ENCODE measurements at places on chromosomes 3 and 15.
A peak's percentile ranks its signal among the peaks of the same experiment; 100 is the strongest.

GRCh38 chr3:167837466-167837865, 101.9 kb downstream of the SERPINI1 start:
- DNase-seq: no peak

DNA sequence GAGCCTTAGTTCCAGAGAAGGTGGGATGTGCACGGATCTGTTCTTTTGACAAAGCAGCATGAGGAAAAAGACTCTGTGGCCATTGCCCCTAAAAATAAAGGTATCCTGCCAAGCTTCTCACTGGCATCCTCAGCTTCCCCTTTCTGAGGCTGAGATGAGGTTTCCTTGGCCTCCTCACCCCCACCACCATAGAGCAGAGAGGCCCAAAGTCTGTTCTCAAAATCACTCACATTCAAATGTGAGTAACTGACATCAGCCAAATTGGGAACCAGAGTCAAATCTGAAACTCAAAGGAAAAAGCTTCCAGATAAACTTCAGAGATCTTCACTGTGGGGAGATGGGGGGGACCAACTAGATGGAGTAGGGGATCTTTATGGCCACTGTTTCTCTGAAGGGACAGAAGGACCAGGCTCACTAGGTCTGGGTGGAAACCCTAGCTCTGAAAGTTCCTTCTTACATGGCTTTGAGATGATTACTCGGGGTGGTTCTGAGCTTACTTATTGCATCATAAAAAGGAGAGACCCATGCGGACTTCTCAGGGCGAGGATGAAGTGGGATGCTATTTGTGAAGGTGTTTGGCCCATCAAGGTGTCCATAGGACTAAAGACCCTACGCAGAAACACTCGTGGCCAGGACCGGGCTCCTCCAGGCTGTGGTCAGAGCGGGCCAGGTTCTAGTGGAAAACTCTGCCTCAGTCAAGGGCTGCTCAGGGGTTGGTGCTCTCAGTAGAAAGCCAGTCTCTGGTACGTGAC, 61.5 kb upstream of the MEF2A start:
- no peak for DNase-seq

DNA sequence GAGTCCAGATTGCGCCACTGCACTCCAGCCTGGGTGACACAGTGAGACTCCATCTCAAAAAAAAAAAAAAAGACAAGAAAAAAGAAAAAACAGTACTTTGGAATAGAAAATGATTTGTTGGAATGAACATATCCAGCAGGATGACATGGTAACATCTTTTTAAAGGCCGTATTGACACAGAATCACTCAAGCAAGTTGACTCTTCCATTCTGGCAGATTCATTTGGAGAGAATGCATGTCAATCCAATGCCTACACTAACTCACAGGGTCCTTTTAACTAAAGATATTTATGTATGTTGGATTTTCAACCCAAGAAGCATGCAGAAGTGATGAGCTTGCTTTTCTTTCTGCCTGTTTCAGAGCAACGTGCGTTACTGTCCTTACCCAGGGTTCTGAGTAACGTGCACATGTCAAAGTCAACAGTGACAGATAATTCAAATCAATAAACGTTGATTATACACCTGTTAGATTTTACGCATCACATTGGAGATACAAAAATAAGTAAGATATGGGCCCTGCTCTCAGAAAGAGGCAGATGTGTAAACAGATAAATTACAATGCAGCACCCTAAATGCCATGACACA, 77.1 kb upstream of the FNDC3B start:
- DNase-seq: no peak

DNA sequence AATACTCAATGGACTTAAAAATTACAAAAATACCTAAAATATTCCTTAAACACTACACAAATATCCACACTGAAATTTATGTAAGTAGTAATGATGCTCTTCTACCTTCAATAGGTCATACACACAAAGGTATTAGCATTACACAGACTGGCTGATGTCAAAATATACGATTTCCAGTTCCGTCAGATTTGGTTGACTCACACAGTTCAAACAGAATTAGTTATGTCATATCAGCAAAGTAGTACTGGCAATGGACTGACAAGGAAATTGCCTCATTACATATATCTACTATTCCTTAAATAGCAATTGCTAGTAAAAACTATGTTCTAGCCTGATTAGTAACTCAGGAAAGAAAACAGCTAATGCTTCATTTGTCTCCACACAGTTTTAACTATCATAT, 70.8 kb downstream of the ADAM10 start:
- DNase-seq: no peak

DNA sequence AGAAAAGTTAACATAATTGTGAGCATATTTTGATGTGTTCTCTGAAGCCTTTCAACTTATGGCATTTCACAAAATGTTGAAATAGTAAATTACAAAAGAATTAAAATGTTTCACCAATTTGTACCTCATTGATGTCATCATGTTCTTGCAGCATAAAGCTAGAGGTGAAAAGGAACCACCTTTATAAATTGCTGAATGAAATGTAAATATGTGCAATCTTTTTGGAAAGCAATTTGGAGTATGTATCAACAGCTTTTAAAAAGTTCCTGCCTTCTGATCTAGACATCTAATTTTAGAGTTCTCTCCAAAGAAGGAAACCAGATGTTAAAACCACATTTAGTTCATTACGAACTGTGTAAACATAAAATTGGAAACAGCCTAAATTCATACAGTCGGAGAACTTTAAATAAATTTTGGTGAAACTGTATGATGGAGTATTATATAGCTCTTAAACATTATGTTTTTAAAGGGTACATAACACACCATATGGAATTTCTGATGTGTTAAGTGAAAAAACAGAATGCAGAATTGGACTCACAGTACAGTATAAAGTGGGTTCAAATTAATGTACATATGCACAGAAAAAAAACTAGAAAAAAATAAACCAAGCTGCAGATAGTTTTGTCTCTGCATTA, 311.2 kb upstream of the NAALADL2 start:
- DNase-seq: no peak

- no peak for DNase-seq
Observed at GRCh38 chr15:74027688-74028087, 33.2 kb downstream of the PML start.

DNA sequence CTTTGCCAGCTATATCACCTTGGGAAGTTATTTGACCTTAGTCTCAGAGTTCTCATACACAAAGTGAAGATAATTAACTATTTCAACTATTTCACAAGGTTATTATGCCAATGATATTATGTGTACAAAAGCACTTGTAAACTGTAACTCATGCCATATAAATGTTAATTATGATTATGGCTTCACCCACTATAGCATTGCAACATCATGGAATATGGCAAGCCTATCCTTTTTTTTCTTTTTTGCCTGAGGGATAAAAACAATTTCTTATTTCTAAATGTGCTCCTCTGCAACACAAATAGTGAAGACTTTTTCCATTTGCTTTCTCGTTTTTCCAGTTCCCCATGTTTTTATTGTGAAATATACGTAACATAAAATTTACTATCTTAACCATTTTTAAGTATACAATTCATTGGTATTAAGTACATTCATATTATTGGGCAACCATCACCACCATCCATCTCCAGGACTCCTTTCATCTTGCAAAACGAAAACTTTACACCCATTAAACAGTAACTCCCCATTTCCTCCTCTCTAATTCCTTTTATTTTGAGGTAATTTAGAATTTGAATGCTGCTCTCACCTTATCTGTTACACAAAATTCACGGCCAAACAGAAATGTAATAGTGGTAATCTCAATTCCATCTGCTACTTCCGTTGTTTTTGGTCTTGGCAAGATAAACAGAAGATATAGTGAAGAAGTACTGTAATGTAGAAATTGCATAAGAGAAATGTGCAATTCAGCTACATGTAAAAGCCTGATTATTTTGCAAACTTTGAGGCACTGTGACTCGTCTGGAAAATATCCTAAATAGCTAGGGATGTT, 46.3 kb downstream of the NANOGP8 start:
- DNase-seq: peak; percentile 31

DNA sequence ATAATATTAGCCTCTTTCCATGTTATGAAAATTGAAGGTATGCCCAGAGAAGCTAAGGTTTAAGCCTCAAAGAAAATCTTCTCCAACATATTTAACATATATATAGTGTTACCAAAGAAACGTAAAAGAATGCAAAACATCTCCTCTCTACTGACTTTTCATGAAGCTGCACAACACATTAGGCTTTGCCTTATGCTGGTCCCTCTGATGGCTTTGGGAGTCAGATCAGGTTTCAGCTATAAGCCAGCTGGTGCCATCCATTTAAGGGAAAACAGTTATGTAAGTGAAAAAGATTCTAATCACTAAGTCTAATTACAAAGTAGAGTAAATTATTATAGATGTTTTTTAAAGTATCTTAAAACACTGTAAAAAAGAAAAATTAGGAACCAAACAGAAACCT, 410.5 kb downstream of the LSAMP start:
- DNase-seq: no peak

DNA sequence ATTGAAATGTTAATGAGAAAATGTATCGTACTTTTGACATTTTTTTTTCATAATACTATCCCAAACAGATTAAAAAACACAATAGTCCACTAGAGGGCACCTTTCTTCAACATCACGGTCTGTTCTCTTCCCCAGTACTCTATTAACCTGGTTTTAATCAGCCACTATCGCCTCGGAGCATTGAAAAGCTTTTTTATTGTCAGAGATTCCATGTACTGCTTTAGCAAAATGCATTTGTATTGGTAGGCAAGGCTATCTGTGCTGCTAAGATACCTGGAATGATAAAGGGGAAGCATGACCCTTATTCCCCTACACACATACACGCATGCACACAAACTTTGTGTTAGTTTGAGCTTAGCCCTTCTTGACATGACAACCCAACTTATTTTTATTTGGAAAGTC, 160.1 kb upstream of the IL12A start:
- DNase-seq: no peak

- no peak for DNase-seq
Observed at GRCh38 chr15:41474436-41474835, 19.2 kb upstream of the ITPKA start.

DNA sequence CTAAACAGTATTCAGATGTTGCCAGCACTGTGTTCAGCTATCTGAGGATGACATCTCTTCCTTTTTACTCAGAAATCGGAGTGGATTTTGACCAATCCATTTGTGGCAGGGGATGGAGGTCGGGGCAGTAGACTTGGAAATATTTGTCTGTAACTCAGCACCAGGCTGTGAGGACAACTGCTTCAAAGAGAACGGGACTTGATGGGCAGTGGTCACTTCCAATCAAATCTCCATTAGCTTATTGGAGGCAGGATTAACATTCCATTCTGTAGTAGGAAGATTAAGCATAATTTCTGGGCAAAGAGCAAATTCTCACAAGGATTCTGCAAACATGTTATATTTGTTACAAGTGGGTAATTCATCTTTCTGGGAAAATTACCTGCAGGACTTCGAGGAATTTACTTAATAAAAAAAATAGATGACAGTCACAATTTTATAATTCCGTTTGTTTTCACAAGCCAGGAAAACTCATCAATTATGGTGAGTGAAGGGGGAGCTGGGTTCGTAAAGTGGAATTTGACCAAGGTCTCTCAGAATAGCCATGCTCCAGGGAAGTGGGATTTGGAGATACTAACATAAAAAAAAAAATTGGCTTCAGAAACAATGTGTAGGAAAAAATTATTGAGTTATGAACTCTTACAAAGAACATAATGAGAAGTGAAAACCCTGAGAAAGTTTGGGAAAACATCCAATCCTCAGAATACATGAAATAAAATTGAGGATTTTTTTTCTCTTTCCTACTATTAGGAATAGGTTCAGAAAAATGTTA, 18.1 kb downstream of the CRABP1 start:
- DNase-seq: no peak

- no peak for DNase-seq
Observed at GRCh38 chr15:47998619-47999019, 122.2 kb upstream of the SLC24A5 start.

- DNase-seq: no peak
Observed at GRCh38 chr15:71753346-71753745, 57.0 kb upstream of the NR2E3 start.

DNA sequence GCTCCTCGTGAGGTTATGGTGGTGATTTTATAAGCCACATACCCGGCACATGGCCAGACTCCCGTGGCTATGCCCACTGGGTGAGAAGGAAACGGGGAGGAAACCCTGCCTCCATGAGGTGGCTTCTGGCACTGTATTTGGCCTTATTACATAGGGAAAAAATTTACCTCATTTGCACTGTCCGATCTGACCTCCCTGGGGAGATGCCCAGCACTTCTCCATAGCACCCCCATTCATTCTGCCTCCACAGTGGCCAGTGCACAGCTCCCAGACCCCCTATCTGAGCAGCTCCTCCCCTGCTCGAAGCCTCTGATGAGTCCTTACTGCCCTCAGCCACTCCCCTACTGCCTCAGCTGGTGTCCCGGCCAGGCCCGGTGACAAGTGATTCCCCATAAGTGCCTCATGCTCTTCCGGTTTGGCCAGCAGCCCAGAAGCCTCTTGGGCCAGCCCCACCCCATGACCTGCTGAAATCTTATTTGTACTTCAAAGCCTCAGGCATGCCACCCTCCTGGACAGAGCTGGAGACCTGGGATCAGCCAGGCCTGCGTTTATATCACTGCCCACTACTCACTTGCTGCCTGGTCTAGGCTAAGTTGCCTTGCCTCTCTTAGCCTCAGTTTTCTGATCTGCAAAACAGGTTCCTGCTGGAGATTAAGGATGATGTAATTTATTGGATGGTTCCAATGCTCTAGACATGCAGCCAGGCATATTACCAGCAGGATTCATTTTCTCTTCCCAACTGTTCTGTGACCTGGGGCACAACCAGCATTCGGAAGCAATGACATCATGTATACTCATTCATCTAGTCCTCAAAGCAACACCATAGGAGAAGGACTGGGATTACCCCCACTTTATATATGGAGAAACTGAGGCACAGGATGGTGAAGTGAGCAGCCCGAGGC, 30.6 kb upstream of the SLC6A6 start:
- DNase-seq: peak; percentile 8

DNA sequence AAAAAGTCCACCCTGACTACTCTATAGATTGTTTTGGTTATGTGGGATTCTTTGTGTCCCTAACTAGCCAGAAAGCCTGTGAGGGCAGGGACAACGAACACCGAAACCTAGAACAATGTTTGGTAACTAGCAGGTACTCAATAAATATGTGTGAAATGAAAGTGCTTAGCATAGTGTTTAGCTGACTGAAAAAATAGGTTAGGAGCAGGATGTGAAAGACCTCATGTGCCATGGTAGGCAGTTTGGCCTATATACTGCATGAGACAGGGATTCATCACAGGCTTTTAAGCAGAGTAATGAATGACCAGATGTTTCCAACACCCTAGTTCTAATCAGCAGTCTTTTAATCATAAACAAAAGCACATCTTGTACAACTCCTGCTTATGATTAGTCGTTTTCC, 64.2 kb downstream of the MYO5A start:
- DNase-seq: no peak

- no peak for DNase-seq
Observed at GRCh38 chr15:89362203-89363101, 27.8 kb upstream of the POLG start.

DNA sequence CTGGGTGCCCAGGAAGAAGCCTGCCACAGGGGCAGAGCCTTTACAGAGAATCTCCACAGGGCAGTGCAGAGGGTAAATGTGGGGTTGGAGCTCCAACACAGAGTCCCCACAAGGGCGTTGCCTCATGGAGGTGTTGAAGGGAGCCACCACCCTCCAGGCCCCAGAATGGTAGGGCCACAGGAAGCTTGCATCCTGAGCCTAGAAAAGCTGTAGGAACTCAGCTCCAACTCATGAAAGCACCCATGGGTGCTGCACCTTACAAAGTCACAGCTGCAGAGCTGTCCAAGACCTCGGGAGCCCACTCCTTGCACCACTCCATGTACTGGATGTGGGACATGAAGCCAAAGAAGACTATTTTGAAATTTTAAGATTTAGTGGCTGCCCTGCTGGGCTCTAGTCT, 73.3 kb upstream of the KCNH8 start:
- no peak for DNase-seq

All from AG09309 (cell line).